ENCODE measurements at places on chromosomes 5 and 9.

DNA sequence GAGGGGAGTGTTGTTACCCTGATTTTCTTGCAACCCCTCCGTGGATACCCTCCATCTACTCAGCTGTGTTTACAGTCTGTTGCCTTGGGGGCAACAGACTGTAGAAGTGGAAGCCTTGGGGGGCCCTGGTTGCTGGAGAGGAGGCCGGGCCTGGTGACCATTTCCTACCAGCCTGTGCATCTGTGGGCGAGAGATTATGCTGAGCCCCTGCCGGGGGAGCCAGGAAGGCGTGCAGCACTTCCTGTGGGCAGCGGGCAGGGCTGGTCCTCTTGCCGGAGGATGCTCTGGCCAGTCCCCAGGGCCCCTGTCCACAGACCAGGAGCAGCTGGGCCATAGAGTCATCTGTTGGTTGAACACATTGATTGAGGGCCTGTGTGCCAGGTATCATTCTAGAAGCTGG lies 11.1 kb downstream of the ERGIC1 start:
- DNase-seq, result no peak

DNA sequence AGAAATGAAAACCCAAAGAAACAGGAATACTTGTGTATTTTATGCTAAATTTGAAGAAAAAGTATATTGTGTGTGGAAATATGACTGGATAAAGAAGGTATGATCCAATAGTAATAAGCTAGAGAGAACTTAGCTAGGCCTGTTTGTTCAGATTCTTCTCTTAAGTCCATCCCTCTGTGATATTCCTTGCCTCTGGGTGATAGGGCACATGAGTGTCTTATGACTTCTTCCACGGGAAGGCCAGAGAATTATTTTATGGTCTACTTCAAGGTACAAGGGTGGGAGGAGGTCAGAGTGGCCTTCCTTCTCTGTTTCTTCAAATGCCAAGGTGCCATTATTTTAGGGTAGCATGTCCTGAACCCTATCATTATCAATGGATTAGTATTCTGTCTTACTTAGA lies 113.7 kb downstream of the NDUFS4 start:
- no peak for DNase-seq

DNA sequence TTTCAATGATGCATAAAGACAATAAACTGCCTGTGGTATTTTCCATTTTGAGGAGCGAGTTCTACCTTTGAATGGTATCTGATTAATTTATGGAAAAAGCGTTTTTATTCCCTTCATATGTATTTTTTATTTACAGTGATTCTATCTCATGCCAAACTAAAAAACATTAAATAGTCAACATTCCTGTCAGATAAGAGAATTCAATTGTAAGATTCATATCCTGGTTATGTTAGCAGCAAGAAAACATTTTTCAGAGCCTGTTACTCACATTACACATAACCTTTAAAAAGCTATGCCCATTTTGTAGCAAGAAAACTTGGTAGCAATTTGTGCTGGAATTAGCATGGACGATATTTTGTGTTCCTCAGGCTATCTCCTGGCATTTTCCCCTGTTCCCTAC lies 55.1 kb upstream of the PRLR start:
- DNase-seq, result no peak

DNA sequence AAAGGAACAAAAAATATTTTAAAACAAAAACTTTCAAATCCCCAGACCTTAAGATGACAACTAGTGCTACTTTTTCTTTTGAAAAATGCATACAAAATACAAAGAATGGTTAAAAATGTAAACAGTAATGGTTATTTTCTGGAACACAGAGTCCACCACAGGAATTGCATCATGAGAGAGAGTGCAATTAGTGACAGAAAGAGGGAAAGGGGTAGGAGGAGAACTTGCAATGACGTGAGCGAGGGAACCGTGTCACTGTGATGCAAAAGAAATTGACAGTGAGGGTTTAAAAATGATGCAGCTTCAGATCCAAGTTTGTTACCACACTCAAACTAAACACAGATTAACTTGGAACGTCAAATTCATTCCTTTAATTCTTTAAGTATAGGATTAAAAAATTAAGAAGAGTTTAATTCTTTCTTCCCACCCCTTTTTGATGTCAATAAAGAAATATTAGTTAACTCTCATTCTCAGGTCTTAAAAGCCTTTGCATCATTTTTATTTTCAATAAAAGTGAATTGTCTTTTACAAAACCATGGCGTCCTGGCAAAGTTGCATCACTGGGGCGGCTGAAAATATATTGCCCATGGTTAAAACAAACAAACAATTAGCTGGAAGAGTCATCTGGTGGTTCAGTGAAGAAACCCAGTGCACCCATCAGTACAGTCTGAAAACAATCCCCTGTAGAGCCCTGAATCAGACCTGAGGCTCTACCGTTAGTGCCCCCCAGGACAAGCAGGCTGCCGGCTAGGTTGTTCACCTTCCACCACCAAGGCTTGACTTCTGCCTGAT lies 39.5 kb downstream of the MACROH2A1 start:
- DNase-seq, result no peak

DNA sequence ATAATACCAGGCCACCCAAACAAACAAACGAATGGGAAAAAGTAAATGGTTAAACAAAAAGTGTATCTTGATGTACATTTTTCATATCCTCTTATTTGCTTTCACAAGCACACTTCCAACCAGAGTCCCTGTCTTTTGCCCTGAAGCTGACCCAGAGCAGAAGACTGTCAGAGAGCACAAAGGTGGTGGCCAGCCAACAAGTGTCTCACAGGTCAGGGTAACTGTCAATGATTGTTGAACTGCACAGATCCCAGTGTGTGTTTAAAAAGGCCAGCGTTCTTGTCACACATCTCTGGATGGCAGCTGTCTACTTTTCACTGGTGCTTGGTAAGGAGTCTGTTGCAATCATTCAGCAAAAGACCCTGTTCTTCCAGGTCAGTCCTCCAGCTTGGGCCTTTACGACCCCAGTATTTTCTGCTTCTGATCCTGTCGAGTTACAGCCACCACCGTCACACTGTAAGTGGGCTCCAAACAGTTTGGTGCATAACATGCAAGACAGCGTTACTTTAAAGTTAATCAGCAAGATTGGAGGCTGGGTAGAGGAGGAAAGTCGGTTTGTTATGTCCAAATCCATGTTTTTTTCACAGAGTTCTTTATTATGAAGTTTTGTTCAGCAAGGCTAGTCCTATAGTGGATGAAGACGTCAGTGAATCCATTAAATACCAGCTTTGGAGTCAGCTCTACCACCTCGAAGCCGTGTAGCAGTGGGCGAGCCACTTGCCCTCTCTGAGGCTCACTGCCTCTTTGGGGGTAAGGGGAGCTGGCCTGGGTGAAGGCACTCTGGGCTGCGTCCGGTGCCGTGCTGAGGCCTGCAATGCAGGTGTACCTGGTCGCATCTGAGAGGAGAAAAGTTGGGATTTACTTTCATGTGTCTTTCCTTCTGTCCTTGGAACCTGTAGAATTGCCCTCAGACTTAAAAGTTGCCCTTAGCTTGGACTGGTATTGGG lies 265.7 kb downstream of the AOPEP start:
- DNase-seq, result no peak

DNA sequence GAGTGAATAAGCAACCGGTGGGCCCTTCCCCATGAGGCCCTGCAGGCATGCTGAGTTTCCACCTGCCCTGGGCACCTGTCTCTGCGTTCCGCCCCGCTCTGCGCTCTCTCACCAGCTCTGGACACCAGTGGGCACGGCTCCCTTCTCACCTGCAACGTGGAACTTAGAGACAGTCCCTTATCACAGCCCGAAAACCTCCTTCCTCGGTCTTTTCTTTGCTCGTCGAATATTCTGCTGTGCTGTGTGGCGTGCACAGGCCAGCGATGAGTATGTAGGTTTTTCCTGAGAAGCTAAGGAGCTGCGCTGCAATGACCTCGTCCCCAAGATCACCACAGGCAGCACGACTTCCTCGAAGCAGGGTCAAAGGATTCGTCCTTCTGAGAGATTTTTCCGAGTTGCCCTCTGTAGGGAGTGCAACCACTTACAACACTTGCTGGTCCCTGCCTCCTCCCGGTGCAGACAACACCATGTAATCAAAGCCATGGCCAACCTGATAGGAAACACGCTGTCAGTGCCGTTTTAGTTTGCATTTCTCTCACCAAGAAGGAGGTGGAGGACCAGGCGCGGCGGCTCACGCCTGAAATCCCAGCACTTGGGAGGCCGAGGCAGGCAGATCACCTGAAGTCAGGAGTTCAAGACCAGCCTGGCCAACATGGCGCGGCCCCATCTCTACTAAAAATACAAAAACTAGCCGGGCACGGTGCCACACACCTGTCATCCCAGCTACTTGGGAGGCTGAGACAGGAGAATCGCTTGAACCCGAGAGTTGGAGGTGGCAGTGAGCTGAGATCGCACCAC lies 27.2 kb upstream of the NOTCH1 start:
- DNase-seq, result no peak

GRCh38 chr5:177355868-177356168 lies 1.9 kb upstream of the RGS14 start:
- DNase-seq, result no peak

GRCh38 chr5:173707392-173707791 lies 90.9 kb upstream of the BOD1 start:
- no peak for DNase-seq

DNA sequence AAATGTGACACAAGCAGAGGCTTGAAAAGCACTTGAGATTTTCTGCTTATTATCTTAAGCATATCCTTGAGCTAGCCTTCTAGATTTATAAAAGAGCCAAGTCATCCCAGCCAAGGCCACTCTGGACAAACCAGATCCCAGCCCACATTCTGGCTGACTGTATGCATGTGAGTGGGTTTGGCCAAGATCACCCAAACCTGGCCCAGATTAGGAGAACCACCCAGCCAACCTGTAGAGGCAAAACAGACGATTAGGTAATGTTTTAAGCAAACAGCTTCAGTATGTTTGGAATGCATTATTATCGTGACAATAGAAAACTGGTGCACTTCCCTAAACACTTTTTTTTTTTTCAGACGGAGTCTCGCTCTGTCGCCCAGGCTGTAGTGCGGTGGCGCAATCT lies 151.9 kb downstream of the SPATA31D1 start:
- no peak for DNase-seq

- no peak for DNase-seq
Measured at GRCh38 chr9:114008667-114009410, 69.3 kb downstream of the AMBP start.

DNA sequence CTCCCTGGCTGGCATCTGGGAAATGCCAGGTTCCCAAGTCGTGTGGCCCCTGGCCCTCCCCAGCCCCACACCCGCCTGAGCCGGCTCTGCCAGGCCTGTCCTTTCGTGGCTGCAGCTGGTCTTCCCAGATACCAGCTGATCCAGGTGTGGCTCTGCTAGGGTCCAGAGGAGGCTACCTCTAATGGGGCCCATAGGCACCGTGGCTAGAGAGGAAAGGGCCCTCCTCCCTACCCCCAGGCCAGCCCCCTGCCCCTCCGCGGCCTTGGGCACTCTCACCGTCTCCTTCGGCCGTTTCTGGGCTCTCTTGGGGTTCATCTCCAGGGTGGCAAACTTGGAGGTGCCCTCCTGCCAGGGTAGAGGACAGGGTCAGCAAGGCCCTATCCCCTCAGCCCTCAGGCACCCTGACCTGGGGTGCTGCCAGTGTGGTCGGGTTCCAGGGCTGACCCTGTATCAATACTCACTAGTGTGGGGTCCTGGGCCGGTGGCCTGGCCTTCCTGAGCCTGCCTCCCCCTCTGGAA lies 17.0 kb downstream of the RALGDS start:
- DNase-seq, result no peak

DNA sequence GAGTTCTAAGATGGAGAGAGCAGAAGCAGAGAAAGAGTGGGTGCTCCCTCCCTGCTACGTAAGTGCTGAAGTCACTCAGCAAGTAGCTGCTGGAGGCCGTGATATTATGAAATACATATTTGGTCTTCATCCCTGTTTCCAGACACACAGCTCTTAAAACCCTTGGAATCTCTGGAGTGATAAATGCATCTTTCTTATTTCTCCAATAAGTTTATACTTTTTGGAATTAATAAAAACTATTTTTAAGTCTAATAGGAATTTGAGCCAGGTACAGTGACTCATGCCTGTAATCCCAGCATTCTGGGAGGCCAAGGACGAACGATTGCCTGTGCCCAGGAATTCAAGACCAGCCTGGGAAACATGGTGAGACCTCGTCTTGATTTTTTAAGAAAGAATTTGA lies 60.6 kb downstream of the AUH start:
- DNase-seq, result no peak

DNA sequence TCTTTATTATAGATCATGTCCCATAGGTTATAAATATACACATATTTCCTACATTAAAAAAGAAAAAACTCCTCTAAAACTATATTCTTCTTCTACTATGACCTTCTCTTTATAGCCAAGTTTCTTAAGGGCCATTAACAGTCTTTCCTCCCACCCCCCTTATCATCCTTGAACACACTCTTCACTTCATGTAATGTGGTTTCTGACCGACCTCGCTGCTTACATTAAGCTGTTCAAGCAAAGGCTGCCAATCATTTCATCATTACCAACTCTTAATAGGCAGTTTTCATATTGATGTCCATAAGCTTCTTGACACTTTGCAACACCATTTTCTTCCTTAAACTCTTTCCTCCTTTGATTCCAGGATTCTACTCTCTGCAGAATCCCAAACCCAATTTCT lies 283.0 kb upstream of the PCSK5 start:
- no peak for DNase-seq

- peak; percentile 70 for DNase-seq
Measured at GRCh38 chr5:38208782-38209378, 49.5 kb upstream of the EGFLAM start.

GRCh38 chr9:133759946-133760345 lies 21.8 kb upstream of the SARDH start:
- no peak for DNase-seq

- DNase-seq, result no peak
Measured at GRCh38 chr9:108586471-108587139, 269.2 kb downstream of the ACTL7B start.

DNA sequence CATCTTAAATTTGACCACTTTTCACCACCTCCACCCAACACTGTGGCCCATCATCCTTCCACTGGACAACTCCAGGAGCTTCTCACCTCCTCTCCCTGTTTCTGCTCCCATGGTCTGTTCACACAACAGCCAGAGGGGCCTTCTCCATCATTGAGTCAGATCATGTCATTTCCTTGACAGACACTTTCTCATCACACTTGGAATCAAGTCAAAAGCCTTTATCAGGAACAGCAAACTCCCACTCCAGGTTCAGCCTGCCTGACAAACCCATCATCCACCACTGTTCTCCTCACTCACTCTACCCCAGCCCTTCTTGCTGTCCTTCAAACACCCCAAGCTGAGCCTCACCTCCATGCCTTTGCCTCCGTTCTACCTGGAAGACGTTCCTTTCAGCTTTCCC lies 78.4 kb upstream of the ADRA1B start:
- DNase-seq, result no peak

DNA sequence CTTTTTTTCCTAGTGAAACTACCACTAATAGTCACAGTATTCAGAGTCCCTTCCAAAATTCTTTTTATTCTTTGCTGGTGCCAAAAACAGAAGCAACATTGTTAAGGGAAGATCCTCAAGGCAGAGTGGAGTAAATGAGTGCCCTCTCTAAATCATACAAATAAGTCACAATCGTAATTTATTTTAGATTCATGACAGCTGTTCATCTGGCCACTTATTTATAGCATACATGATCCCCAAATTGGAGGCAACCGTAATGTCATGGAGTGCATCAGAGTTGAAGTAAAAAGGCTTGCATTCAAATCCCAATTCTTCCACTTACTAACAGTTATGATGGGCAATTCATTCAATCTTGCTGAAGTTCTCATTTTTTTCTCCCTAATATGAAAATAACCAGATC lies 33.4 kb downstream of the POLK start:
- no peak for DNase-seq

GRCh38 chr9:3401221-3401954 lies 124.4 kb downstream of the RFX3 start:
- no peak for DNase-seq
